ENCODE measurements at places on chromosomes 7 and 10. TPM values are rescaled to one million over a fixed set of nuclear protein-coding genes. Genes with fewer than 3 reads are reported as not detected.

GRCh38 chr7:70392256-70392876 is 739.6 kb upstream of the GALNT17 start:
- H3K36me3 ChIP-seq: no peaks in the 10 kb centered on the region
- H3K4me3 ChIP-seq: no peak overlapping the region
- no peaks in the 10 kb centered on the region for H3K27me3 ChIP-seq
- peak; percentile 72 for DNase-seq
- peaks cover 23% of the 10 kb centered on the region for H3K4me1 ChIP-seq

DNA sequence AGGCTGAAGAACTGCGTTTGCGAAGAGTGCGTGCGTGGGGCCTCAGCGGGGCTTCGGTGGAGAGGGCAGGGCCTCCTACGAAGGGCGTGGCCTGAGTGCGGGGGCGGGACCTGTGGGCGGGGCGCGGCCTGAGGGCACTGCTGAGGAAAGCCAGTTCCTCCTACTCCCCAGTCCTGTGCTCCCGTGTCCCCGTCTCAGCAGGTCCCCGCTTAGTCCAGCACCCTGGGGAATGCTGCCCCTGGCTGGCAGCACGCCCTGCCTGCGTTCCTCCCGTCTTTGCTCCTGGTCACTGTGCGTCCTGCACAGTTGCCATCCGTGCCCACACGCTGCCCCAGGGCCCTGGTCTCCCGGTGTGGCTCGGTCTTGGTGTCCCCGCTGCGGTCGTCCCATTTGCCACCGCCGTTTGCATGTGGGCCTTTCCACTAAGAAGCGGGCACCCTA is 177.1 kb downstream of the ZNF248 start:
- DNase-seq: no peak
- H3K36me3 ChIP-seq: no peaks in the 10 kb centered on the region
- no peaks in the 10 kb centered on the region for H3K4me1 ChIP-seq
- H3K27ac ChIP-seq: no peak overlapping the region
- H3K27me3 ChIP-seq: no peaks in the 10 kb centered on the region

DNA sequence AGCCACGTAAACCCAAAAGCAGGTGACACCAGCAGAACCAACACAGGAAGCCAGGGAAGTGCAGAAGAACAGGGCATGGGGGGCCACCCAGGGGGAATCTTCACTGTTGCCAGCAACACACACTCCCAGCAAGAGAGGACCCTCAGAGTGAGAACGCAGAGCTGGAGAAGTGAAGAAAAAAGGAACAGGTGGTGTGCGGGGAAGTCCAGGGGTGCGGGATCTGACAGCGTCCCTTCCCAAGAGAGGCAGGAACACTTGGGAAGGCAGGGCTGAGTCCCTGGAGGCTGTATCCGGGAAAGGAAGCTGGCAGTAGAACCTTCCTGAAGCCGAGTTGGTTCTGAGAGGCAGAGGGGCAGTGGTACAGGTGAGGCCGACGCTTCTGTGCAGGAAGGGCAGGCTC is 27.7 kb downstream of the AGAP4 start:
- no peaks in the 10 kb centered on the region for H3K27me3 ChIP-seq
- H3K4me3 ChIP-seq: no peak overlapping the region
- no peak for DNase-seq
- no peak overlapping the region for H3K27ac ChIP-seq
- no peaks in the 10 kb centered on the region for H3K36me3 ChIP-seq

DNA sequence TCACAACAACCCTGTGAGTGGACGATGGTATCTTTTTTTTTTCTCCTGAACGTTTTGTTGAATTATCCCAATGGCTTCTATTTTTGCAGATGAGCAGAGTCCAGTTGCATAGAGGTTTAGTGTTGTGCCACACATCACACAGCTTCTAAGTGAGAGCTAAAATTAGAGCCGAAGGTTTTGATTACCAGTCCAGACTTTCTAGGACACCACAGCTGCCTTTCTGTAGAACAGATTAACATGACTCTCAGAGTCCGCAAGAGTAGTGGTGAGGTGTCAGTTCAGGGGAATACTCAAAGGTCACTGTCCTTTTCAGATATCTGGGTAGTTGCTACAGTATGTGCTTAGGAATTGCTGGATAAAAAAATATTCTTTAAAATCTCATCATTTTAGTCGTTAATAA is 13.8 kb downstream of the SGPL1 start:
- no peaks in the 10 kb centered on the region for H3K36me3 ChIP-seq
- no peak overlapping the region for H3K4me3 ChIP-seq
- no peaks in the 10 kb centered on the region for H3K27me3 ChIP-seq
- no peak overlapping the region for H3K27ac ChIP-seq

- H3K27ac ChIP-seq: no peak overlapping the region
- H3K4me1 ChIP-seq: peaks cover 24% of the 10 kb centered on the region
- no peaks in the 10 kb centered on the region for H3K36me3 ChIP-seq
- no peaks in the 10 kb centered on the region for H3K27me3 ChIP-seq
- H3K4me3 ChIP-seq: no peak overlapping the region
Measured at GRCh38 chr7:106763717-106764116, 101.4 kb upstream of the PIK3CG start.

DNA sequence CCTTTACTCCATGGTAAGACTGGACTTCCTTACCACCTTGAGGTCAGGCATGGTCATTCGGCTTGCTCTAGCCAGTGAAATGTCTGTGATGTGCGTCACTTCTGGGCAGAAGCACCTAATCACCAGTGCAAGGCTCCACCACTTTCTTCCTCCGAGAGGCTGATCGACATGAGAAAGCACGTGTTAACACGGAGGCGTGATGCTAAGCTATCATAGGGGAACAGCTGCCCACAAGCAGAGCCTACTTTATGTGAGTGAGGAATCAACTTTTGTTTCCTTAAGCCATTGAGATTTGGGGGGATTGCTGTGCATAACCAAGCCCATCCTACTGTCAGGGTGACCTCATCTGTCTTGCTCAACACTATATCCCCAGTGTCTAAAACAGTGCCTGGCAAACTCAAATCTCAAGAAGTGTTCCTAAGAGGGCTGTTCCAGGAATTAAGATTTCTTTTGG is 23.1 kb upstream of the SAR1A start:
- peak; percentile 46 for DNase-seq
- H3K4me1 ChIP-seq: peaks cover 46% of the 10 kb centered on the region
- H3K27me3 ChIP-seq: no peaks in the 10 kb centered on the region

- H3K36me3 ChIP-seq: no peaks in the 10 kb centered on the region
- peak; percentile 4 for DNase-seq
Measured at GRCh38 chr7:83751217-83751616, 102.3 kb upstream of the SEMA3E start.

TMEM178B gene
- 0.25 TPM for total RNA-seq

ZNF365 gene
- total RNA-seq: 0.86 TPM

GIMAP8 gene
- not detected for total RNA-seq
